ENCODE measurements at places on chromosomes 5 and 9.

GRCh38 chr9:82651474-82651873 is 411.5 kb downstream of the RASEF start:
- no peak for DNase-seq

GRCh38 chr5:11504065-11504885 is 400.0 kb downstream of the CTNND2 start:
- no peak for DNase-seq

- DNase-seq = no peak
Observed at GRCh38 chr5:175671013-175671412, 13.1 kb downstream of the HRH2 start.

DNA sequence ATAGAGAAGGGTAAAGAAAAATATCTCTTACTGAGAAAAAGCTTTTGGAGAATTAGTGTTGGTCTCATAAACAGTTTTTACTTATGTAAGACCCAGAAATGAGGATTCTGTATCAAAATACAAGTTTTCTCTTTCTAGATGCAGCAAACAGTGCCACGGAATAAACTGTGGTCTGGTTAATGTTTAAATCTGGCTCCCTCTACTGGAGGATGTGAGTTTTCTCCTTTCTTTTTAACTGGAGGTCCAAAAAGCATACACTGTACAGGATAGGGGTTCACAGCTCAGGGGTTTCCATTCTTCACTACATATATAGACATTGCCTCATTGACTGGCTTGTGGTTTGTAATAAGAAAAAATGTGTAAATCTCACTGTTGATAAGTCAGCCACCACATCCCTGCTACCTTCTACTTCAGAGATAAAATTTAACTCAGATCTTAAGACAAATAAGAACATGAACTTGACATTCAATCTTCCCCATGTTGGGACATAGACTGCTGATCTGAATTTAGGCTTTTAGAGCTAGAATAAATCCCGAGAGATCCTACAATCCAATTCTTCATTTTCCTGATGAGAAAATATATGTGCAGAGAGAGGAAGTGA is 98.9 kb downstream of the CFAP95 start:
- DNase-seq = no peak

GRCh38 chr5:56327809-56328208 is 94.7 kb upstream of the ANKRD55 start:
- no peak for DNase-seq

DNA sequence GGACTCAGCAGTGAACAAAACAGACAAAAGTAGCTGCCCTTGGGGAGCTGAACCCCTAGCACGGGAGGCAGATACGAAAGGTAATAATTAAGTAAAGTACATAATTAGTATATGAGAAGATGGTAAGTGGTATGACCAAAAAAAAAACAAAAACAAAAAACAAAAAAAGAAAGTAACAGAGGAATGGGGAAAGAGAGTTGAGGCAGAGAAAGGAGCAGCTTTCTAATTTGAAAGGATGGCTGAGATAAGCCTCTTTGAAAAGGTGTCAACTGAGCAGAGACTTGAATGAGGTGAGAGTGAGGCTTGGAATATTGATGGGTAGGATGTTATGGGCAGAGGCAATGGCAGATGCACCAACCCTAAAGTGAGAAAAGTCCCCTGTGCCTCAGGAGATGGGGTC is 69.7 kb downstream of the CARTPT start:
- no peak for DNase-seq

- DNase-seq = no peak
Observed at GRCh38 chr5:52543594-52543993, 244.1 kb upstream of the ITGA1 start.

DNA sequence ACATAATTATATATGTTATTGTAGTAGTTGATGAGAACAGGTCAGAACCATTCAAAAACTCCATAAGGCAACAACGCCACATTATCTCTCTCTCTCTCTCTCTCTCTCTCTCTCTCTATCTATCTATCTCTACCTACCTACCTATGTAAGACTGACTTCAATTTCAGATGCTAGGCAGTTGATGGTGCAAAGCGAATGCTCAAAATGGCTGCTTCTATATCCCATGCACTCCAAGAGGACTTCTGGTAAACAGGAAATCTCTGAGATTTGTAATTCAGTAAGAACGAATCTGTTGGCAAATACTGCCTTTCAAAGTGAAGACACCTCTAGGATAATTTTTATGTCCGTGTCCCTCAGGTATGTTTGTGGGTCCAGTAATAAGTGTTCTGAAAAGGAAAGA is 43.7 kb downstream of the MEF2C start:
- DNase-seq = no peak
